Cardiac fibroblast (primary cell): ENCODE measurements at places on chromosomes 4 and X.

DNA sequence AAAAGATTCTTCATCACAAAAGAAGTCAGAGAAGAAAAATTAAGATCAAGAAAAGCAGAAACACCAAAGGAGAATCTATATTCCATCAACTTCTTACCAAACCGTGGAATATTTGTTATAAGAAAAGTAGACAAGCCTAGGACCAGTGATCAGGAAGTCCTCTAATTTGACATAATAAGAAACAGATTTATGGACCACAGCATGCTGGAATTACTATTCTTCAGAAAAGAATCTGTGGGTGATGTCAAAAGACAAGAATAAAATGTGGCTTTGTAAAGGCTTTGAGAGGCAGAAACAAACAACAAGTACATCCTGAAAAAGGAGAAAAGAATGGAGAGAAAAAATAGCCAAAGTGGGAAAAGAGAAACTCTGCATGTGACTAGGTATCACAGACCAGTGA, 123.3 kb downstream of the SLC10A7 start:
- DNase-seq = no peak

DNA sequence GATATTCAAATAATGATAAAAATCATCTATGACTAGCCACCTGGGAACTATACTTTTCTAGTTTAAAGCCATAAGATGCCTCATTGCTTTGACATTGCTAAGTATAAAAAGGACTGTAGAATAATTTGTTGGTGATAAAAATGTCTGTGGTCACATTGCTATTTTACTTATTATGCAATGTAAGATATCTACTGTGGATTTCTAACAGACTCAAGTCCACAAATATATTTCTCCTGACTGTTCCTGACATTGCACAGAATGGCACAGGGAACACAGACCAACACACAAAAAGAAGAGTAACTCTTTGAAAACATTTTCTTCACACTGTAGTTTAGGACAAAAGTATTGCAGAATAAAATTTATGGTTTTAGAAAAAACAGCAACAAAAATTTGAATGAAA, 2.2 kb upstream of the TMPRSS11E start:
- no peak for DNase-seq

GRCh38 chr4:75457365-75457764, 56.8 kb downstream of the RCHY1 start:
- DNase-seq = no peak

GRCh38 chr4:6682862-6683590, 10.7 kb upstream of the S100P start:
- no peak for DNase-seq

GRCh38 chrX:11458170-11458569, 165.0 kb downstream of the AMELX start:
- peak; percentile 60 for DNase-seq
